OCI-LY7 (cell line): ENCODE measurements at places on chromosomes 7 and 10. TPM values are rescaled to one million over a fixed set of nuclear protein-coding genes. Genes with fewer than 3 reads are reported as not detected.

- DNase-seq, result no peak
Observed at GRCh38 chr10:61039868-61040267, 95.9 kb upstream of the RHOBTB1 start.

DNA sequence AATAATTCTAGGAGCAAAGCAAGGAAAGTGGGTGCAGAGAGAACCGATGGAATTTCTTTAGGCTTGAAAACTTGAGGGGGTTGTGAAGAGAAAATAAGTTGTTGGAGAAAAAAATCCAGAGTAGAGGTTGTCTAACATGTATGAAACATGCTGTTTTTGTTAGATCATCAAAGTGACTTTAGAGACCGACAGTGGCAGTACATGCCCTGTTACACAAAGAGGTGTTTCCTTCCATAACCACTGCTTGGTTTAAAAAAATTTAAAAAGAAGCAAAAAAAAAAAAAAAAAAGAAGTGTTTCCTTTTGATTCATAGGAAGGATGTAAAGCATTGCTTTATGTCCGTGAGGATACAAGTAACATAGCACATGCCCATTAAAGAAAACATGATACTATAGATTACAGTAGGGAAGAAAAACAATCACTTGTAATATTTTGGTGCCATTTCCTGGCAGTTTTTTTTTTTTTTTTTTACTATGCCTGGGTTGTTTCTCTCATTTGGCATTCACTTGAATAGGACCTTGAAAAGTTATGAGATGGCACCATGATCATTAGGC is 6.1 kb downstream of the ENTPD1 start:
- no peak for DNase-seq

DNA sequence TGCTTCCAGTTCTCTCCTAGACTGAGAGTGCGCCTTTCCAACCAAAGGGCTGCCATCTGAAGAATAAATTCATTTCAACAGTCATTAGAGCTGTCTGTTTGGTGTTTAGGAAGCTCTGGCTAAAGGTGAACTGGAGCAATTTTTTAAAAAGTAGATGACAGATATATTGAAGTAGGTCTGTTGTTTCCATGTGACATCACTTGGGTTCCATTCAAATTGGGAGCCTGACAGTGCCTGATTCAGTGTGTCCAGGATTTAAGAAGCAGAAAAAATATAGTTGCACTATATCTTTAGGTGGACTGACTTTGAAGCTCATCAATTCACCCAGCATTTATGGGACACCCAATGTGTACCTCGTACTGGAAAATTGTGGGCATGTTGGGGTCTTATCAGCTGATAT is 367.7 kb downstream of the BBS9 start:
- no peak for DNase-seq

GRCh38 chr7:81560708-81561107 is 209.1 kb downstream of the HGF start:
- no peak for DNase-seq

- DNase-seq, result no peak
Observed at GRCh38 chr10:88233870-88234269, 349.2 kb downstream of the RNLS start.

DNA sequence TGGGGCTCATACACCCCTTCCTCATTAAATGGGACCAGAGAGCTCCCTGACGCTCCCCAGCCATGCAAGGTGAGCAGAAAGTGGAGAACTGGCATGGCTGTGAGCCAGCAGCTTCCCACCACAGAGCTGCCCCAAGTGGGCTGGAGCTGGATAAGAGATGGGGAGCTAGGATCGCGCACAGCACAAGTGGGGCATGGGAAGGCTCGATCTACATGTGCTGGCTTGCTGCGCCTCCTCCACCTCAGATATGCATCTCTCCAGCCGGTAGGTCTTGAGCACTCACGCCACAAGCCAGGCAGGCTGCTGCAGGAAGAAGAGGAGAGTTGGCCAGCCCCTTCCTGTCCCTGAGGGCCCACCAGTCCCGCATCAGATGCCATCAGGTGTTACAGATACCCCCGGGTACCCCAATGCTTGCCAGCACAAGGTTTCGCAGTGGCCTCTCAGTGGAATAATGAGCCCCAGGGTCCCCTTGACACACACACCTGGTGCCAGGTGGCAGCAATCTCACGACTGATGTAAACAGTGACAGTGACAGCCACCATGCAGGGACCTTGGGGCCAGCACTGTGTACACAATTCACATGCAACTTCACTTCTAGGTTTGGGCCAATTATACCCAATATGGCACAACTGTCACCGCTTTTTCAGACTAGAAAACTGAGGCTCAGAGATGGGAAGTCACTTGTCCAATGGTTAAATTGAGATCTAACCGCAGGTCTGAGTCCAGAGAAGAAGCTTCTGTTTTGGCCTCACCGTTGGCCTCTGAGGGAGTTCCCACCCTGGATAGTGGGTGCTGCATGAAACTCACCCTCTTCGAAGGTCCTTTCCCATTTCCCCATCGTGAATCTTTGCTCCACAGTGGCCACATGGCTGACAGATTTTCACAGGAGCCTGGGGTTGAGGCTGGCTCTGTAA is 79.3 kb downstream of the OAT start:
- DNase-seq, result no peak

DNA sequence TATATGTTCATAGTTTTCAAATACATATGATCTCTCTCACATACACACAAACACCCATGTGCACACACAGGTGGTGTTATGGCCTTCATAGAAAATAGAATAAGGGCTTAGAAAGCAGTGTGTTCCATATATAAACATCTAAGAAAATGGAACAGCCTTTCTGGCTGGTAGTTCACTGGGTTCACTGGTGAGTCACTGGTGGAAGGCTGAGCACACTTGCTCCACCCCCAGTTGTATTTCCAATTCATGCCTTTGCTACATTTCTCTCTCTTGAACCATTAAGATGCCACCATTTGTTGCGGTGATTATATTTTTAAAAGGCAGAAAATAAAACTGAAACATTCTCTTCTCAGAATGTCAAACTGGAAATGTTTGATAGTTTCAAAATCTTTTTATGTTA is 252.1 kb downstream of the GLI3 start:
- no peak for DNase-seq

DNA sequence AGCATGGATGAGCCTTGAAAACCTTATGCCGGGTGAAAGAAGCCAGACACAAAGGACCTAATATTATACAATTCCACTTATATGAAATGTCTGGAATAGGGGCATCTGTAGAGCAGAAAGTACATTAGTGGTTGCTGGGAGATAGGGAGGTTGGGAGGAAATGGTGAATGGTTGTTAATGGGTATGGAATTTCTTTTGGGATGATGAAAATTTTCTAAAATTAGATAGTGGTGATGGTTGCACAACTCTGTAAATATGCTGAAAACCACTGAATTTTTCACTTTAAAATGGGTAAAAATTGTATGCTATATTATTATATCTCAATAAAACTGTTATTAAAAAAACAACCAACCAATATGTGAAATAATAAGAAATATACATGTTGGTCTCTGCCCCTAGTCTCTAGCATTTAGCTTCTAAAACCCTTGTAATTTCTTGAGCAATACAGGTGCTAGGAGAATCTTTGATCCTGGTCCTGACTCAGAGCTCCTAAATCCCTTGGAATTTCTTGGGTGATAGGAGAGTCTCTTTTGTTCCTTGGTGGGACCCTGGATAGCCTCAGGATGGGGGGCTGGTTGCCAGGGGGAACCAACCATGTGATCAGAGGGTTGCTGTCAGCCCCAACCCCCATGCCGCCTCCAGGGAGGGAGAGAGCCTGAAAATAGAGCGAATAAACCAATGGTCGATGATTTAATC is 64.0 kb downstream of the TACR2 start:
- no peak for DNase-seq

- DNase-seq, result no peak
Observed at GRCh38 chr7:141361960-141362359, 189.2 kb upstream of the AGK start.

GRCh38 chr7:159328096-159328495 is 183.4 kb upstream of the VIPR2 start:
- DNase-seq, result peak; percentile 9

DNA sequence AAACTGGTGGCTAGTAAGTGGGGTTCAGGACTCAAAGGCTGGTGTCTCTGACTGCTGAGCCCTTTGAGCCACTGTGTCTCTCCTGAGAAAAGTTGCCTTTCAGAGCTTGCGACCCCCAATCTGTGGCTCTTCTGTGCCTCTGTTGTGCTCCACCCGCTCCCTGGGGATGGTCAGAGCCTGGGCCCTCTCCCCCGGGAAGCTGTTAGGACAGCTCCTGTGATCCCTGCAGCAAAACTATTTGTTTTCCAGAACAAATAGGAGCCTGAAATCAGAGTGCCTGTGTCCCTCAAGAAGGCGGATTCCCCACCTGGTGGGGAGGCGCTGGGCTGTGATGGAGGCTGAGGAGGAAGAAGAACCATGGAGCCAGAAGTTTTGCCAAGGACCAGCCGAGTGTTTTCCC is 56.4 kb upstream of the MXI1 start:
- no peak for DNase-seq

DNA sequence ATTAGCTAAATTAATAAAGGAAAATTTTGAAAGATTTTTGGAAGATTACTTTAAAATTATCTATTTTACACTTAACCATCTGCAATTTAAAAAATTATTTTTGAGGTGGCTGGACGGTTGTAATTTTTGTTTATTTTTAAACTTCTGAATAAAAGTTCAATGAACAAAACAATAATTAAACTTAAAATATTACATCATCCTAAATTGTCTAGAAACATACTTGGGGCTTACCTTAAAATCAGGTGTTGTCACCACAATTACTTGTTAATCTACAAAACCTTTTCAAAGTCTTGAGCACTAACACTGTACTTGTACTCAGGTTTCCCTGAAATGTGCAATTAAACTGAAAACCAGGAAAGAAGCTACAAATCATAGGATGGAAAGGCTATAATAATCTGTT is 328.3 kb downstream of the NXPH1 start:
- no peak for DNase-seq

DNA sequence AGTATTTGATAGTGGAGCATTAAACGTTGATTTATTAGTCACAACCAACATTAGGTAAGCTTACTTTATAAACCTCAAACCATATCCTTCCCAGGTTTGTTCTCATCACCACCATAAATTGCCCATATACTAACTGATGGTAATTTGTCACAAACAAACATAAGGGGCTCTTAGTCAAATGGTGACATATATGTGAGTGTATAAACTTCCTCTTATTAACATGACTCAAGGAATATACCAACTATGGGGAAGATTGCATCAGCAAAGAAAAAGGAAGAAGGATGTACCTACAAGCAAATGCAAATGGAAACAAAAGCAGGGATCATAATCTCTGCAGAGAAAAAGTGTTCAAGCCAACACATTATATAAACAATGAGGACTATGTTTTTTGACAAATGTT is 418.2 kb upstream of the AKR1E2 start:
- DNase-seq, result no peak

GRCh38 chr7:103947026-103947655 is 42.3 kb downstream of the RELN start:
- no peak for DNase-seq

DNA sequence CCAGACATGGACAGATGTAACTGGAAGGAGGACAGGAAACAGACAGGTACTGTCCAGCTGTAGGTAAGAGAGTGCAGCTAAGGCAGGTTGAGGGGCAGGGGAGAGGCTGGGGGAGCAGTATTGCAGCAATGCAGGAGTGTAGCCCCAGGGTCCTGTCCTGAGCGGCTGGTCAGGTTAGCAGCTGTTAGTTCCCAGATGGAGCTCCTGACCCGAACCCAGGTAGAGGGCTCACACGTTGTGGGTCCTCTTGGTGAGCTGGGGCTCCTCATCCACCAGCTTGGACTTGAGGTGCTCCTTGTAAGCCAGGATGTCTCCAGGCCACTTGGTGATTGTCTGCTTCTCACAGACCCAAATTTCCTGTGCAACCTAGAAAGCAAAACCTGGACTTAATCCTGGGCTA is 3.5 kb upstream of the H2BK1 start:
- DNase-seq, result no peak

DNA sequence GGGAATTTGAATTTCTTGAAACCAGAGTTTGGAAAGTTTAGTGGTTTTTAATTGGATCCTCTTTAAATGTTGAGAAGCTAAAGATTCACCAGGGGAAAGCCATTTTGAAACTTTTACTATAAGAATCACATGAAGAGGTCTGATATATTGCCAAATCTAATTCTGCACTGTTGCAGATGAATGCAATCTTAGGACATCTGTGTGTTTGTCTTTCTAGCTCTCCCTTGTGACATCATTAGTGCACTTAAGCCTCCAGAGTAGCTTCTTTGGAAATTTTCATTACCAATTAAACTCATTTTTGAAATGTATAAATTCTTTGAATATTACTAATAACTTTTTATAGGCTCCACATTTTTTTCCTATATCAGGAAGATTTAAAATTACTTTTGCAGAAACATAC is 160.2 kb downstream of the BICC1 start:
- no peak for DNase-seq

GRCh38 chr7:44646176-44646920 is 39.9 kb downstream of the OGDH start:
- no peak for DNase-seq

Gene PNLIP
- total RNA-seq, result not detected in 2 replicates

Gene TBC1D12
- total RNA-seq, result 1.9 and 2.2 TPM in 2 replicates

Gene PODXL
- 2.1 and 2.2 TPM in 2 replicates for total RNA-seq

Gene RSPH10B2
- total RNA-seq, result 1.3 TPM in 1 of 2 replicates, not detected in the other

Gene LRMDA
- not detected in 2 replicates for total RNA-seq

Gene HOXA9
- not detected in 2 replicates for total RNA-seq

Gene NPY4R2
- not detected in 2 replicates for total RNA-seq
